ENCODE measurements at places on chromosomes 4 and X.
A peak's percentile ranks its signal among the peaks of the same experiment; 100 is the strongest.

GRCh38 chr4:168507178-168507815, 10.4 kb downstream of the PALLD start:
- DNase-seq, result no peak

GRCh38 chr4:87543835-87544461, 14.8 kb upstream of the SPARCL1 start:
- DNase-seq, result no peak

DNA sequence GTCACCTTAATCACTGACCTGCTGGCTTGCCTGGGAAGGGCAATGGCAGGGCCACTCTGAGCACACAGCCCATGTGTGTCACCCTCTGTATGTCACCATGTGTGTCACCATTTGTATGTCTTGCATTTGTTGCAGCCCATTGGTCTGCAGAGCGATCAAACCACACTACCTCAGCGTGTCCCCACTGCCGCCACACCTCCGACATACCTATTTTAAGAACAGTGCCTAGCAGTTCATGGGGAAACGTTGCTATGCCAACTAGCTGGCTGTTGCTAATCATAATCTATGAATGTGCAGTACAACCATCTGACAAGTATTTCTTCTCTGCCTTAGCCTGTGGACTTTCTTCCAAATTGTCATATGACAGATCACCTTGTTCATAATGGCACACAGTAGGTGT, 8.0 kb upstream of the CRMP1 start:
- no peak for DNase-seq

DNA sequence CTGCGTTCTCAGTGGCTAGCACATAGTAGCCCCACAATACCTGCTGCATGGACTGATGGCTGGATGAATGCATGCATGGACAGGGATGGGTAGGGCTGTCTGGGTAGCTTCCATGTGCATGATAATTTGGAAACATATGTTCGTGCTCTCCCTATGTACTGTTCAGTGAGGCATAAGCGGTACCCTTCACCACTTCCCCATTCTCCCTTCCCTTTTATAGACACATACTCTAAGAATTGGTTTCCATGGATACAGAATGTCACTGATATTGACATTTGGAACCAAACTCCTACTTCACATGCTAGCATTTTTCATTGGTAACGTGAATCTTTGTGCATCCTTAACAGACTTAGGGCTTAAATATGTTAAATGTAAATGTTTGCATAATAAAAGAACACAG, 20.4 kb downstream of the USP46 start:
- peak; percentile 57 for DNase-seq

GRCh38 chr4:154822775-154823174, 41.7 kb downstream of the RBM46 start:
- DNase-seq, result no peak

DNA sequence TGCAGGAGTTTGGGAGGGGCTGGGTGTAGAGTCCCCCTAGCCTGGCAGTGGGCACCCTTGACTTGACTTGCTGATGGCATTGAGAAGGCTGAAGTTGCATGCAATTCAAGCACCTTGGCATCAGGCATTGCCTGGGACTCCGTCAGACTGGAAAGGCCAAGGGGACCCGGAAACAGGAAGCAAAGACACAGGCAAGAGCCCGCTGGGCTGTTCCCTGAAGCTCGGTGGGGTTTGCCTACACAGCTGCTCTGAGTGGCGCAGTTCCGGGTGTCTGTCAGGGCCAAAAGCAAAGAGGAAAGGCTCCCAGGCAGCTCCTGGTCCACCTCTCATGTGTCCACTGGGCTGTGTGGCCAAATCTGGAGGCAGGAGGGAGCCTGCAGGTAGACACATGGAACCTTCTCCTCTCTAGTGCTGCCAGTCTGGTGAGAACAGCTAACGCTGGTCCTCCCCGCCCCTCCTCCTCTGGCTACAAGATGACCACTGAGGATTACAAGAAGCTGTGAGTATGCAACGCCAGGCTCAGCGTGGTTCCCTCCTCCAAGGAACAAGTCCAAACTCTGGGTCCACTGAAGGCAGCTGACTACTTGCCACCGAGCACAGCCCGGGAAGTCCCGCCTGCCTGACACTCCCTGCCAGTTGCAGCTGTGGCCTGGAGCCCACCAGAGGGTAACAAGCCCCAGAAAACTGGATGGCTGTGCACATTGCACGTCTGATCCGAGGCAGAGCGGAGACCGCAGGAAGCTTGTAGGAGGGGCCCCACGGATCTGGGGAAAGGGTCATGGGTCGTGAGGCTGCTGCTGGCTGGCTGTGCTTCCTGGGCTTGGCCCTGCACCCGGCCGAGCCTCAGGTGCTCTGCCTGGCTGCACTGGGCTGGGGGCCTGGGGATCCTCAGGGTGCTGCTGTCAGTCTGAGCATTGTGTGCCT, 20.1 kb downstream of the ZNF185 start:
- DNase-seq, result no peak

DNA sequence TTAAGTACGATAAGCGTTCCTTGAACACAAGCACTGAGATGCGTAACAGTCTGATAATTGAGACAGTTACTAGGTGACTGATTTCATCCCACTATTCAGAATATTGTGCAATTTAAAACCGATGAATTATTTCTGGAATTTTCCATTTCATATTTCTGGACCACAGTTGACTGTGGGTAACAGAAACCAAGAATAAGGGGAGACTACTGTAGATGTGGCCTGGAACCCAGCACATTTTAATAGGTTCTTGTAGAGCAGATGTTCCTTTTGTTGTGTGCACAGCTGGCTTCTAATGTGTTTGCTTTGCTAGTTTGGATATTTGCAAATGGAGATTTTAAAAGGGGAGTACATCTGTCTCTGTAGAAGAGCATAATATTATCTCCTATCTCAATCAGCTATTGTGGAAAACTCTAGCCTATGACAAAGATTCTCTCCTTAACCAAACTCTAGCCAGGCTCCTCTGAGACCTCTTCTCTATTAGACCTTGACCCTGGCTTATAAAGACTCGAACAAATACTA, 16.4 kb downstream of the NAAA start:
- no peak for DNase-seq

Measured in SIG-M5 (cell line).